Caudate nucleus (tissue), 63 donors: ENCODE measurements at places on chromosomes 16 and 17.

GRCh38 chr16:16099320-16099719, 124.0 kb downstream of the ABCC6 start:
- DNase-seq: no peak

- DNase-seq: no peak
Observed at GRCh38 chr16:27238016-27238587, 30.5 kb downstream of the NSMCE1 start.

- DNase-seq: peak; percentile 33
Observed at GRCh38 chr17:63317166-63317840, 128.8 kb downstream of the CYB561 start.

DNA sequence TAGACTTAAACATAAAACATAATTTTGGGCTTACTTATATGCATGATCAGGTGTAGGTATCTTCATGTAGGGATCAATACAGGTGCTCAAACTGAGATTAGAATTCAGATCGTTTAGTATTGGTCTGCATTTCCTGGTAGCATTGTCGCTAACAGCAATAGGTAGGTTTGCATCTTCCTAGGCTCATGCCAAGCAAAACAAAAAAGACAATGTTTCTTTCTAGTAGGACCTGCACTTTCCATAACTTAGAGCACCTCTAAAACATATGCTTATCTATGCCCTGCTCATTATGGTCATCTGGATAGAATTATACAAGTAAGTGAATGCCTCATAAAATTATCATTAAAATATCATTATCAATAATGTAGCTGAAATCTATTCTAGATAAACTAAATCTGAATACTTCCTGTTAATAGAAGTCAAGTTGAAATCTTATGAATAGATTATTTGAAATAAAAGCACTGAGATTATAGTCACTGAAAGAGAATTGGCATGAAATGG, 26.7 kb downstream of the PCTP start:
- DNase-seq: no peak

- no peak for DNase-seq
Observed at GRCh38 chr17:75315541-75316243, 26.5 kb upstream of the SLC25A19 start.

DNA sequence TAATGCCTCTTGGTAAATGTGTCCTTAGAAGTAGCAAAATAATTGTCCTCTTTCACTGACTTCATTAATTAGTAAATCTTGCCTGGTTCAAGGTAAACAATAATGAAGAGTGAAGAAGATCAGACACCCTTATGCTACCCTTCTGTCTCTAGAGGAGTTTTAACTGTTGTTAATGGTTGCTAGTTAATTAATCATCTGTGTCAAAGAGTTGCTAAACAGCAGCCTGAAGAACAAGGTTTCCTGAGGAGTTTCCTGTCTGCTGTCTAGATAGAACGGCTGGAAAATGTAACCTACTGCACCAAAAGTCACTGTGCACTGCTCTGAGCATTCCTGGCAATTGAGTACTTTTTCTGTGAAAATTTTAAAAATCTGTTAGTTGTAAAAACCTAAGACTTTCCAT, 131.3 kb downstream of the NLK start:
- no peak for DNase-seq

DNA sequence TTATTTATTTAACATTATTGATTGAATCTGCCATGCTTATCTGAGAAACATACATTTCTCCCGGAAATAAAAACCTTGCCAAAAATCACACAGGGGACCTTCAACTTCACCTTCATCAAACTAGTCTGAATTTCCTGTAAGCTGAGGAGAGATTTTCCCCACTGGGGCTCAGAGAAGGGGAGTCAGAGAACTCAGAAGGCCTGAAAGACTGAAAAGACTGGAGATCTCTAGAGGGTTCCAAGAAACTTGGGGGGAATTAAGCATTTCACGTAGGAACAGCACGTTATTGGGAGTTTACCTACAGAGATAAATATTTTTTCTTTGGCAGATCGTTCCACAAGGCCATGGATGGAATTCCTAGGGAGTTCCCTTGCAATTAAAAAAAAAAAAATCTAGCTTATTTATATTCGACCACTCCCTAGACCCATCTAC, 528 bp upstream of the NOL11 start:
- DNase-seq: no peak

- no peak for DNase-seq
Observed at GRCh38 chr17:27560668-27561067, 70.3 kb upstream of the LGALS9 start.

- no peak for DNase-seq
Observed at GRCh38 chr17:14014657-14015056, 54.6 kb upstream of the COX10 start.

DNA sequence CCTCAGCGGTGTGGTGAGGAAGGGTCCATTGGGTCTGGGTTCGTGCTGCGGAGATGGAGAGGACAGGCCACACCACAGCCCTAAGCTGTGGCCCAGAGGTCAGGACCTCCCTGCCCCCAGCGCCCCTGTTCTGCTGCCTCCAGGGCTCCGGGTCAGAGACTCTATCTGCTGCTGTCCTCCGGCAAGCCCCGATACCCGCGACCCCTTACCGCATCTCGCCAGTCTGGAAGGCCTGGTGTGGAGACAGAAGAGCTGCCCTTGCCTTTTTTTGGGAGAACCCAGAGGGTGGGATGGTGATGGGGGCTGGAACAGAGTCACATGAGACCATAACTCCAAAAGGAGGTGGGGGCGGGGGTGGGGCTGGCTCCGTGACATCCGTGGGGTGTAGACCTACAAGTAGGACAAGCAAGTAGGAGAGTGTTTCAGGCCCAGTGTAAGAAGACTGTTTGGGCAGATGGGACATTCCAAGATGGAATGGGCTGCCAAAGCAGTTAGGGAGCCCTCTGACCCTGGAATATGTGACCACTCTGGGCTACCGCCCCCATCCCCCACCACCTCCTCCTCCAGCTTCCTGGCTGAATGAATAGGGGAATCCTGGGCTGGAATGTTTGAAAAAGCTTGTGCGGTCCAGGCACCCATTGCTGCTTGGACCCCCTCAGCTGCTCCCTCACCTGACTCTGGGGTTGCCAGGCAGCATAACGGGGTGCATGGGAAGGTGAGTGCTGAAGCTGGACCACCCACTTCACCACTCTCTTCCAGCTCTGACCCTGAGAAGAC, 1.4 kb downstream of the XYLT2 start:
- DNase-seq: no peak

DNA sequence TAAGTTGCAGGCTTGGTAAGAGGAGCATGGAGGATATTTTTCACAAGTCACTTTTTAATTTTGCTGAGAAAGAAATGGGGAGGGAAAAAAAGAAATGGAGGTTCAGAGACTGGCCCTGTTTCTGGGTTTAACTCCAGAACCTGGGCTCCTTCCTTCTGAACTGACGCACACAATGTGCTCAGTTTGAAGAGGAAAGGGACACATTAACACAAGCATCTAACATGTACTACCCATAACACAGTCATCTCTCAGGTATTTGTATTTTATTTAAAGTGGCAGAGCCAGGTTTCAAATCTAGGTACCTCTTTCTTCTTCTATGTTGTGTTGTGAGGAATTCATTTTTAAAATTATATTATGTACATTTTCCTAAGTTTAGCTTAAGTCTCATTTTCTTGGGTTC, 5.3 kb upstream of the TMEM100 start:
- no peak for DNase-seq

DNA sequence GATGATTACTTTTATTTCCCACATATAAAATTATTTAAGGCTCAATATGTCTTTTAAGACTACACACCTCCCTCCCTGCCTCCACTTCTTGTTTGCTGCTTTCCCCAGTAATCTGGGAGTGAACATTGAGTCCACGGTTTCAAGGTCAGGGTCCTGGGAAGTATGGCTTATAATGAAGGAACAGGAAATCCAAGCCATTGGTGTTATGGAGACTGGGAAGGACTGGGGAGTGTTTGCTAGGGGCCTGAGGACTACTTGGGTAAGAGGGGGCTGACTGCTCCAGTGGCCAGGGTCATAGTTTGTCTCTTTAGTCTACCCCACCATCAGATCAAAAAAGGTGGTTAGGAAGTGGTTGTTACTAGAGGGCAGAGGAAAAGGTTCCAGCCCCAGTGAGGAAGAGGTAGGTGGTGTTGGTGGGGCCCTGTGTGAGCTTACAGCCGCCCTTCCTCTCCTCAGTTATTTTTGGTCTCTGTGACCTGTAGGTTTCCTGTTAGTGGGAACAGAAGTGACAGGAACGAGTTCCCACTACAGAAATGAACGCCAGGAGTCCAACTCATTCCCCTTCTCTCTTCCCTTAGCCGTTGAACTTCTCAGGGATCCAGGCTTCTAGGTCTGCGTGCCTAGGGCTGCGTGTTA, 742 bp upstream of the SLC16A13 start:
- no peak for DNase-seq

DNA sequence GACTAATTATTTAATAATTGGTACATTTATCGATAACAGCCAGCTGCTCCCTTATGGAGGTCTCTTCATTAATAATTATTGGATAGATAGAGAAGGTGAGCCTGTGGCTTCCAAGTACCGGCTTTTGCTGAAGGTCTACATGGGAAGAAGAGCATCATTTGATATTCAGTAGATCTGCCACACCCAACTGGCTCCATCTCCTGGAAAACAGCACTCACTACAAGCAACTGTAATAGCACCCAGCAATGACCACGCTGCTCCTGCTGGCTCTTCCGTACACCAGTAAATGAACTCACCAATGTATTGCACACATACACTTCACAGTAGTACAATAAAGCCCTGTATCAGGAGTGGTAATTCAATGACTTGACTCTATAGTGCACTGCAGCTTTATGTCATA, 19.5 kb downstream of the MARVELD3 start:
- no peak for DNase-seq

DNA sequence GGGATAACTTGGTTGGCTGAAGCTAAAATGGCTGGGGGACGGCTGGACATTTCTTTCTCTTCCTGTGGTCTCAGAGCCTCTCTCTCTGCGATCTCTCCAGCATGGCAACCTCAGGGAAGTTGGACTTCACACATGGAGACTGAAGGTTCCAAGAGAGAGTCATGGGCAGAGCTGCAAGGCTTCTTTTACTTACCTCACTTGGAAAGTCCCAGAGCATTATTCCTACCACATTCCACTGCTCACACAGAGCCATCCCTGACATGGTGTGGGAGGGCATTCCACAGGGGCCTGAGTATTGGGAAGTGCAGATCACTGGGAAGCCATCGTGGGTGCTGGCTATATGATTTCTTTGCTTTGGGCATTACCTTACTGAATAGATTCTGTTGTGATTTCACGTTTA, 9.8 kb upstream of the SLC6A2 start:
- DNase-seq: no peak

DNA sequence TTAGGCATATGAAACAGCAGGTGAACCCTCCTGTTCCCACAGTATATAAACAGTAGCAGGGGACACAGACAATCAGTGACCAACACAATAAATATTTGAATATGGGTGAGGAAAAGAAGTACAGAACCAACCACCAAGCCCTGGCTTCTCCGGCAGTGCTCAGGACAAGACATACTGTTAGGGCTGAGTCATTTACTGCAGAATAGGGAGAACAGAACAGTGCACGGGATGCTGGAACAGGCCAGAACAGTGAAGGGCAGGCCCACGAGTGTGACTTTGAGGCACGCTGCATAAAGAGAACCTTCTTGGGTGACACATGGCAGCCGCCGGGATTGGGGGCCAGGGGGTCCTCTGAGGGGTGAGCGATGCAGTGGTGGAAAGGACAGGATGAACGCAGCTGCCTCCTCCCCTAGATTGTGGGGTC, 160.4 kb downstream of the CMIP start:
- no peak for DNase-seq

GRCh38 chr17:68909066-68909465, 46.1 kb downstream of the ABCA8 start:
- DNase-seq: peak; percentile 16

- no peak for DNase-seq
Observed at GRCh38 chr17:38898812-38899348, 26.5 kb upstream of the LASP1NB start.

GRCh38 chr17:44272954-44273353, 5.0 kb upstream of the SLC4A1 start:
- DNase-seq: no peak

DNA sequence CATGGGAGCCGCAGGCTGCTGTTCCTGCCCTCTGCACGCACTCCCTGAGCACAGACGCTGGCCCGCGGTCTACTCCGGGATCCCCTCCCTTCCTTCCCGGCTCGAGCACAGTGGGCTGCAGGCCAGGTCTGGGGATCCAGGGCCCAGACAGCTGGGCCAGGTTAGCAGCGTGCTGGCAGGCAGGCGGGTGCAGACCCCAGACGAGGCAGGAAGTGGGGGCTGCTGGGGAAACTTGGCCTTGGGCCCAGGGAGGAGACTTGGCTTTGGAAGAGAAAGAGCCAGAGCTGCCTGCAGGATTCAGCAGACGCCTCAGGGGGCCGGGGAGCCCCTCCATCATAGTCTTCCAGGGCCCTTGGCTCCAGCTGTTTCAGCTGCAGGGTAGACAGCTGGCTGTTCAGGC, 30.2 kb upstream of the ABCC3 start:
- DNase-seq: no peak

- DNase-seq: no peak
Observed at GRCh38 chr16:21659124-21659523, 4.6 kb upstream of the OTOA start.

DNA sequence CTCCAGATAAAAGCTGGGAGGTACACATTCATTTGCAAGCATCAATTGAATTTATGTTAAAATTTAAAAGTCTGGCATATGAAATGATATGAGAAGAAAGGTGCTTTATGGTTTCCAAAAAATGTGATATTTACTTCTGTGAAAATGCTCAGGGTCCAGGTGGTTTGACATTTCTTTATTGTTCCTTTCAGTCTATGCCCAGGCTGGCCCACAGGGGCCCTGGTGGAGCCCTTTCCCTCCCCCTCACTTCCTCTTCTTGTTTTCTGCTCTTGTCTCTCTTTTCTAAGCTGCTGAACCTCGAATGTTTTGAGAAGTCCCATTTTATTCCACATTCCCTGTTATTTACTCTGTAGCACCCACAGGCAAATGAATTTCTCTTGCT, 127.8 kb downstream of the HS3ST3B1 start:
- DNase-seq: no peak

GRCh38 chr17:8631554-8631877, 991 bp upstream of the MYH10 start:
- DNase-seq: no peak

DNA sequence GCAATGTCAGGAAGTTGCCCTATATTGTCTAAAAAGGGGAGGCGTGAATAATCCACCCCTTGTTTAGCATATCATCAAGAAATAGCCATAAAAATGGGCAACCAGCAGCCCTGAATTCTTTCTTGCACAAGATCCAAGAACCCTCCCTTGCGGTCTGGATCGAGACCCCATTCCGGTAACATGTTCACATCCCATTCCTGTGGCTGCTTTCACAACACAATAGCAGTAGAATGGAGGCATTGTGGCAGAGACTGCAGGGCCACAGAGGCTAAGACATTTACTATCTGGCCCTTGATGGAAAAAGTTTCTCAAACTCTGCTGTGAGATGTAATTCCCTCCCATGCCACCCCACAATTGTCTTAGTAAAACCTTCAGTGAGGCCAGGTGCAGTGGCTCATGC, 73.2 kb downstream of the RMI2 start:
- DNase-seq: no peak

GRCh38 chr17:74460996-74461395, 5.4 kb upstream of the CD300A start:
- no peak for DNase-seq

DNA sequence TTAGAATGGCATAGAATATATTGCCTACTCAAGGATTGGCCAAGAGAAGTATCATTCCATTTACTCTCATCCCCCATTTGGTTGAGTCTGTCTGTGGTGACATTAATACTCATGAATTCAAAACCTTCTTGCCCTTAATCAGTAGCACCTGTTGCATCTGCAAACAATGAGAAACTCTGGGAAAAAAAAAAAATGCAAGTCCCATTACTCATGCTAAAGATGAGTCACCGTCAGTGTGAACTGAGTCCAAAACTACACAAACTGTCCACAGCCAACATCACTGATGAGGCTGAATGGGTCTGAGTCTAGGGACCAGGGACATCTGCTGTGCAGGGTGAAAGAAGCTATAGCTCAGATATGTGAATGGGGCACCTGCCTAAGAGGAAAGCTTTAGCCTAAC, 96.9 kb upstream of the ADAMTS18 start:
- DNase-seq: no peak
